ENCODE measurements at places on chromosomes 12 and 14.

DNA sequence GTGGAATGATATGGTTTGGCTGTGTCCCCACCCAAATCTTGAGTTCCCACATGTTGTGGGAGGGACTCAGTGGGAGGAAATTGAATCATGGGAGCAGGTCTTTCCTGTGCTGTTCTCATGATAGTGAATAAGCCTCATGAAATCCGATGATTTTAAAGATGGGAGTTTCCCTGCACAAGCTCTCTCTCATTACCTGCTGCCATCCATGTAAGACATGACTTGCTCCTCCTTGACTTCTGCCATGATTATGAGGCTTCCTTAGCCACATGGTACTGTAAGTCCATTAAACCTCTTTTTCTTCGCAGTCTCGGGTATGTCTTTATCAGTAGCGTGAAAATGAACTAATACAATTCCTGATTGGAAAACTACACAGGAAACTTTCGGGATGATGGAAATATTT is 100.5 kb downstream of the TSHR start:
- DNase-seq, result no peak

- no peak for DNase-seq
Observed at GRCh38 chr14:57747036-57747435, 118.9 kb downstream of the SLC35F4 start.

DNA sequence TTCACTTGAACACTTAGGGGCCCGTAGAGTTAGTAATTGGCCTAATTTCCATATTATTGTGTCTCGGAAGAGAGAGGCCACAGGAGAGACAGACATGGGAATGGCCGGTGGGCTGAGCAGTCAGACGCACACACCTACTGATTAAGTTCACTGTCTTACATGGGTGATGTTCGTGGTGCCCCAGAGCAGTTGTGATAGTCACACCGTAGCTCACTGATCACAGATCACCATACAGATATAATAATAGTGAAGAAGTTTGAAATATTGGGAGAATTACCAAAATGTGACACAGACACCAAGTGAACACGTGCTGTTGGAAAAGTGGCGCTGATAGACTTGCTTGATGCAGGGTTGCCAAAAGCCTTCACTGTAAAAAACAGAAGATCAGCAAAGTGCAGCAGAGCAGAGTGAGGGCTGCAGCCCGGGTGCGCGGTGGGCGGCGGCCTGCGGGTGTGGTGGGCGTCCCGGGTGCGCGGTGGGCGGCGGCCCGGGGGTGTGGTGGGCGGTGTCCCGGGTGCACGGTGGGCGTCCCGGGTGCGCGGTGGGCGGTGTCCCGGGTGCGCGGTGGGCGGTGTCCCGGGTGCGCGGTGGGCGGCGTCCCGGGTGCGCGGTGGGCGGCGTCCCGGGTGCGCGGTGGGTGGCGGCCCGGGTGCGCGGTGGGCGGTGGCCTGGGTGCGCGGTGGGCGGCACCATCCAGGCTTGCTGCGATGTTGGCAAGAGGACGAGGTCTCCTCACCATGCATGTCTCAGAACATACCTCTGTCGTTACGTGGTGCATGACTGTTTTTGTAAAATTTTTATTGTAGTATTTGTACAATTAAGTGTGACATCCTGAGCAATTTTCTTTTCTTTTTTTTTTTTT is 34.3 kb upstream of the TEX22 start:
- peak; percentile 40 for DNase-seq

DNA sequence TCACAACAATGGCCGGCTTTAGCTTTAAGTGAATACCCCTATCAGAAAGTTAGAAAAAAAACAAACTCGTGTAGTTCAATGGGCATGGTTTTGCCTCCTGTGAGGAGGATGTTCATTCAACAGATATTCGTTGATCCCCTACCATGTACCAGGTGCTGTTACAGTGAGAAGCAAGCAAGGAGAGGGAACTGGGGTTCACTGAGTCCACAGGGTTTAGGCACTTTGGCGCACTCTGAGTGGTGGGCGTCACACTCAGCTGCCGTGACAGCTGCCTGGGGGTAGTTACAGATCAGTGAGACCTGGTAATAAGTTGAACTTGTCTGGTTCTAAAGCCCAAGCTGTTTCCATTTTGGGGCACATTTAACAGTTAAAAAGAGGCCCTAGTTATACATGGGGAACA is 74.2 kb downstream of the PAPOLA start:
- no peak for DNase-seq

DNA sequence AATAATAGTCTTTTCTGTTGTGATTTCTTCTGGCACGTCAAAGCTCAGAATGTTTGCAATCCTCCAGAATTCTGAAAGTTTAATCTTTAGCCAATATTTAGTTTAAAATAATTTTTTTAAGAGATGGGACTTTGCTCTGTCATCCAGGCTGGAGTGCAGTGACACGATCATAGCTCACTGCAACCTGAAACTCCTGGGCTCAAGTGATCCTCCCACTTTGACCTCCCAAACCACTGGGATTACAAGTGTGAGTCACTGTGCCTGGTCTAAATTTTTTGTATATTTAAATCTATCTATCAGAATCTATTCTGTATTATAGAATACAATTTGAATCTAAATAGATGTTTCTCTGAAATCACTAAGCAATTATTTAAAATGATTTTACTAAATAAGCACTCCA is 572.7 kb downstream of the VRK1 start:
- no peak for DNase-seq

GRCh38 chr12:132236930-132237771 is 92.2 kb downstream of the GALNT9 start:
- no peak for DNase-seq

DNA sequence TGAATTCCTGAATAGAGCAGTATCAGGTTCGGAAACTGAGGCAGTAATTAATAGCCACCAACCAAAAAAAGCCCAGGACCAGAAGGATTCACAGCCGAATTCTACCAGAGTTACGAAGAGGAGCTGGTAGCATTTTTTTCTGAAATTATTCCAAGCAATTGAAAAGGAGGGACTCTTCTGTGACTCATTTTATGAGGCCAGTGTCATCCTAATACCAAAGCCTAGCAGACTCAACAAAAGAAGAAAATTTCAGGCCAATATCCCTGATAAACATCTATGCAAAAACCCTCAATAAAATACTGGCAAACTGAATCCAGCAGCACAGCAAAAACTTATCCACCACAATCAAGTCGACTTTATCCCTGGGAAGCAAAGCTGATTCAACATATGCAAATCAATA is 202.3 kb upstream of the SLC16A7 start:
- DNase-seq, result no peak

DNA sequence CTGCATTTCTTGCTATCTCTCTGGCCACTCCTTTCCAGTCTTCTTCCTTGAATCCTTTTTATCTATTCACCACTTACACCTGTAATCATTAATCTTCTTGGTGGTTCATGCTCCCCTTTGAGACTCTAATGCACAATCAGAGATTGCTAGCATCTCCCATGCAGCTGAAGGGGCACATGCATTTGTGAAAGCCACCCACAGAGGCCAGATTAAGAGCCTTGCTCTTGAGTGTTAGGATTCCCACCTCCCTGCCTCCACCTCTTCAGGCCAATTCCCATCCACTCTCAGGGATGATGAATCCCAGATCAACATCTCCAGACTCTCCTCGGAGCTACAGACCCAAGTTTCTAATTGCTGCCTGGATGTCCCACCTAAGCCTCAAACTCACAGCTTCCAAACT is 19.4 kb upstream of the KRT18 start:
- no peak for DNase-seq

DNA sequence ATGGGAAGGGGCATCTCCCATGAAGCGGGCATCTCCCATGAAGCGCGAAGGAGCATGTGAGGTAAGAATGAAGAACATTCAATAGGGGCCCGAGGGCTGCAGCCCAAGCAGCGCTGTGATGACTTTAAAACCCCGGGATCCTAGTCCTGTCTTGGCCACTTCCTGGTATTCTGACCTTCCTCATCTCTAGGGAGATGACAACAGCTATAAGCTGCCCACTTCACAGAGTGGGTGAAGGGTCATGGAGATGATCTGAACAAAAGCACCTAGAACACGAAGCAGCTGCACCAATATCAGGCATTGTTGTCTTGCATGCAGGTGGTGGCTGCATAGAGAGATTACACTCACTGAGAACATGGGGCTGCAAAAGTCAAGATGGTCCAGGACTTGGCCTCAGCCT is 64.5 kb downstream of the SPTB start:
- DNase-seq, result no peak

DNA sequence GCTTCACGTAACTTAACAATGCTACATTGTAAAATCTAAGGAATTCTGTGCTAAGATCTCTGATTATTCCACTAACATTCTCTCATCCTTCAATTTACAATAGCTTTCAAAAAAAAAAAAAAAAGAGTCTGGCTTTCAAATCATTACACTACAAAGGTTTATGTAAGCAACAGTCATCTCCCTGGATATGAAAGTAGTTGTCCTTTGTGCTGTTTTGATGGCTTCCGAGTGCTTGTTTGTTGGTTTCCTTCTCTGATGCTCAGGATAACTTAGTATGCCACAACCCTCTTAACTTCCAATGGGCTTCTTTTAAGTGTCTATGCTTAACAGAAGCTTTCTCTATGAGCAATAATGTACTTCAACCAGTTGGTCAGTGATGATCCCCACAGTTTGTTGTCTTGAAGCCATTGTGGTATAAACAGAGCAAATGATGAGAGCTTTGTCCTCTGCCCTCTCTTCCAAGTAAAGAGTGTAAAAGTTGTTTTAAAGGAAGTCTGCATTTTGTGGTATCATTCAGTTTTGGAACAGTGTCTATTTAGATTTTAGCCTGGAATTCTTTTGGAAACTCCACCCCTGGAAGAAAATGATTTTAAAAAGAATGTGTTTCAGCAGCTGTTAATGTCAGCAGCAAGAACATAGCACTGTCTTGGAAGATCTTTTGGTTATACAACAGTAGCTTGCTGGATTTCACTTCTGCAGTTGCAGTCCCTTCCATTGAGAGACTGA is 396.1 kb upstream of the RGS6 start:
- no peak for DNase-seq
